Inflammatory macrophage (primary cell): ENCODE measurements at places on chromosomes 5 and 9.

- no peak for DNase-seq
These were observed 512 bp downstream of the GRIN3A start for GRCh38 chr9:101737705-101738565.

- DNase-seq, result no peak
These were observed 317.1 kb upstream of the CCNH start for GRCh38 chr5:87729781-87730180.

- DNase-seq, result no peak
These were observed 174.7 kb downstream of the NR3C1 start for GRCh38 chr5:143228597-143229293.

GRCh38 chr5:10235350-10235749 lies 14.3 kb downstream of the ATPSCKMT start:
- no peak for DNase-seq

DNA sequence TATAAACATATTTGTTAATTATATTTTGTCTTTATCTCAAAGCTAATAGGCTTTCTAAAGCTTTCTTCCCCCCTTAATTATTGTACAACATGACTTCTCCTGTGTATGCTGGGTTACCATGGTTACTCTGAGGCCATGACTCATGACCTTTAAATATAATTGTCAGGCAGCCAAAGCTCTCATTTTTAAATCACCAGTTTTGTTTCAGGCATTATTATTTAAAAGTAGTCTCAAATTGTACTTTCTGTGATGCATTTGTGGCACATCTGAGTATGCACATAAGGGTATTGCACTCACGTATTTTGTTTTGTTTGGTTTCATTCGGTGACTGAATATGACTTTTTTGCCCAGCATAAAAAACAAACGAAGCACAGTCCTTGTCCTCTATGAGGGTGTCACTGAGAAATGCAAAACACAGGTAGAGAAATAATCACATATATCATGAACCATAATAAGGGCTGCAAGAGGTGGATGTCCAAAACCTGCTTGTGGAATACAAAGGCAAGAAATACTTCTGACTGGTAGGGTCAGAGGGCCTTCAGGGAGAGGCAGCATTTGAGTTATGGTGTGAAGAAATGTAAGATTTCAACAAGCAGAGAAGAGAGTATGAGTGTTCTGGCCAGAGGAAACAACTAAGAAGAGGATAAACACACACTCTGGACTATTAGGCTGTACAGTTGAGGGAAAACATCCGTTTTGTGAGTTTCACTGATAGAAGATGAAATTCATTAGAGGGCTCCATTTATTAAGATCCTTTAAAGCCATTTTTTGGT lies 2.1 kb downstream of the CCDC192 start:
- DNase-seq, result peak; percentile 72

GRCh38 chr9:136861874-136862457 lies 4.1 kb downstream of the EDF1 start:
- no peak for DNase-seq

GRCh38 chr9:75930190-75930589 lies 39.7 kb downstream of the PCSK5 start:
- no peak for DNase-seq

- peak; percentile 44 for DNase-seq
These were observed 159.4 kb downstream of the SIL1 start for GRCh38 chr5:139038613-139039305.

DNA sequence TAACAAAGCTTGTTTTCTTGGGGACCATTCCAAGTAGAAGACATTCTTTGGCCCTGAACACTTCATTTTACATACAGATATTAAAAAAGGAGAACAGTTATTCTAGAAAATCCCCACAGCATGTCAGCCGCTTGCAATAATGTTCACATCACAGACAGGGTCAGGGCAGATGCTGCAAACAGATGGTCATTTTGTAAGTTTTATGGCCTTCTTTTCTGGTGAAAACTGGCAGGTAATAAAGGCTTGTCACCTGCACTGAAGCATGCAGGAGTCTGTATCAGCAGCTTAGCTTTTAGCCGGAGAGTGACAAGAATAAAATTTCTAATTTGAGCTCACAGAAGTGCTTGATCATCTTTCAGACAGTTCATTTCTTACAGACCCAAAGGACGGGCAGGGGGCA lies 220.9 kb upstream of the DAP start:
- no peak for DNase-seq

DNA sequence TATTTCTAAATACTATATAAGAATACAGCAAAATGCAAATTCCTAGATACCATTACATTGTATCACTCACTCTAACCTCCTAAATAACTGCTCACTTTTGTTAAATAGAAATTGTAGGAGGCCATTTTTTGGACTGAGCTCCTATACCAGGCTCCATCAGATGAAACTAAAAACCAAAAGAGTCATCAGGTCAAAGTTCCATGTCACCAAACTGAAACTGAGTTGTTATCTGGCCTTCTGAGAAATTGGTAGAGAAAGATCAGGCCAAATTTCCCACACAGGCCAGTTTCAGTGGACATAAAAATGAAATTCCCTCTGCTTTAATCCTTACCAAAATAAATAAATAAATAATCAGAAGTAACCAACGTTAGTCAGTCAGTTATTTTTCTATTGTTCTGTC lies 13.8 kb upstream of the SNX2 start:
- no peak for DNase-seq

DNA sequence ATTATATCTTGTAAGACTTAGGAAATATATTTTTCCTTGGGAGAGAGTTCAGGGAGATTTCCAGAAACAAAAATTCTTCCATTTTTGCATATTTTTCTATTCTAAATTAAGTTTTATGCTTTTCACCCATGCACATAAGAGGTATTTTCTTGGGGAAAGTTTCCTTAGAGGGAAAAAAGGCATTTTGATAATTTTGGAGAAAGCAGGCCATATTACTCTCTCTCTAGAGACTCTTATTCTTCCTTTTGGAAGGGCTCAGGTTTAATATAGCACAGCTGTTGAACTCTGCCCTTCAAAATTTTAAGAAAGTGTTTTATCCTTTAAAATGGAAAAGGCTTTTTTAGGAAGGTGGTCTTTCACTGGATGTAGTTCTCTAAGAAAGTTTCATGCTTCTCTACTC lies 8.0 kb downstream of the NDUFS4 start:
- no peak for DNase-seq

- no peak for DNase-seq
These were observed 438.0 kb upstream of the WWC1 start for GRCh38 chr5:167853421-167853820.

DNA sequence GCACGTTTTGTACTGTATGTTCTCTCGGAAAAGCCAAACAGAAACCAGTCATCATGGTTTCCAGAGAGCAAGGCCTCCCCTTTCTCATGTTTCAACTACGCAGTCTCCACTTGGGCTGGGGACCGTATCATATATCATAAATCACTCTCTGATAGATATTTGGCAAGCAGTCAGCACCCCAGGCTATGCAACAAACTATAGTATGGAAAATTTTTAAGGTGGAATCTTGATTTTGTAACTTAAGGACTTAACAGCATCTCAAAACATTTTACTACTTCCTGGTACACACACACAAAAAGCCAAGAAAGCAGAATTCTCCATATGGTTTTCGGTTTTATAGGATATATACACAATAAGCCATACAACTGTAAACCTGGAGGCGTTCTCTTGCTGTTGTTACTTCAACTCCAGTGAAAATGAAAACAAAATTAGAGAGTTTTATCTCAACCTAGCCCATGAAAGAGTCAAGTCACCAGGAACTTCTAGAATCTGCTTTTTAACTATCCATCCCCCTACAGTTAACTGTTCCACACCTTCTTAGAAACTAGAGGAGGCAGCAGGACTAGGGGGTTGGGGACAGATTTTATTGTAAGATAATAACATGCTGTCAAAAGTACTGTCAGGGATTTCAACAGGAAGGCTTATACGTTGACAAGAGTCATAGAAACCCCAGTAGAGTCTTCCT lies 283.4 kb downstream of the NFIB start:
- DNase-seq, result no peak

- DNase-seq, result no peak
These were observed 69.0 kb upstream of the SLC12A2 start for GRCh38 chr5:128014578-128014977.

DNA sequence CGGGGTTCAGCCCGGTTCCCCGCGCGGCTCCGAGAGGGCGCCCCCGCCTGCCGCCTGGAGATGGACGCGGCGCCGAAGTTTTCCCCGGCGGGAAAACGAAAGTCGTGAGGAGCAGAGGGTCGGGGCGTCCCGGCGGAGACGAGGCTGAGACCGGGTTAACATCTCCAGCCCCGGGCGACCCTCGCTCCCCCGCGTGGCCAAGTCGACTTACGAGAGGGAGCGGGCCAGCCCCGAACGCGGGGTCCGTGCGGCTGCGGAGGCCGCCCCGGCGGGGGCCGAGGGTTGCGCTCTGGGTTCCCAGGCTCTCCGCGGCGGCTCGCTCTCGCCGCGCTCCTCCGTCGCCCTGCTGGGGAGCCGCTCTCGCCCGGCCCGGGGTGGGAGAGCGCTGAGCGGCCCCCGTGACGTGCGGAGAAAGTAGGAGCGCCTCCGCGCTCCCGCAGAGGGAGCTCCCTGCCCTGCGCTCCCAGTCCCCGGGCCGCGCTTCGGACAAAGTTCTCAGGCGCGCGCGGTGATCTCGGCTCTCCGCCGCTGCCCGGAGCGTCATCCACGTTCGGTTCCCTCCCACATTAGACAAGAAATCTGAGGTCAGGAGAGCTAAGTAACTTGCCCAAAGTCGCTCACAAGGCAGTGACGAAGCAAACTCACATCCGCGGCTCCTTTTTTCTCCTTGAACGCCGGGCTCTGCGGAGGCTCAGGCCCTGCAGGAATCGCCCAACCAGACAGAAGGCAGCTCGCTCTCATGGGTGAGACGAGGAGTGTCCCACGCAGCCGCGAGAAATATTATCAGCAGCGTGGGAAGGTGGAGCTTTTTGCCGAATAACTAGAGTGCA lies 1.2 kb upstream of the GCNT4 start:
- DNase-seq, result peak; percentile 68

- DNase-seq, result no peak
These were observed 313.5 kb downstream of the TLR4 start for GRCh38 chr9:118017607-118018122.

DNA sequence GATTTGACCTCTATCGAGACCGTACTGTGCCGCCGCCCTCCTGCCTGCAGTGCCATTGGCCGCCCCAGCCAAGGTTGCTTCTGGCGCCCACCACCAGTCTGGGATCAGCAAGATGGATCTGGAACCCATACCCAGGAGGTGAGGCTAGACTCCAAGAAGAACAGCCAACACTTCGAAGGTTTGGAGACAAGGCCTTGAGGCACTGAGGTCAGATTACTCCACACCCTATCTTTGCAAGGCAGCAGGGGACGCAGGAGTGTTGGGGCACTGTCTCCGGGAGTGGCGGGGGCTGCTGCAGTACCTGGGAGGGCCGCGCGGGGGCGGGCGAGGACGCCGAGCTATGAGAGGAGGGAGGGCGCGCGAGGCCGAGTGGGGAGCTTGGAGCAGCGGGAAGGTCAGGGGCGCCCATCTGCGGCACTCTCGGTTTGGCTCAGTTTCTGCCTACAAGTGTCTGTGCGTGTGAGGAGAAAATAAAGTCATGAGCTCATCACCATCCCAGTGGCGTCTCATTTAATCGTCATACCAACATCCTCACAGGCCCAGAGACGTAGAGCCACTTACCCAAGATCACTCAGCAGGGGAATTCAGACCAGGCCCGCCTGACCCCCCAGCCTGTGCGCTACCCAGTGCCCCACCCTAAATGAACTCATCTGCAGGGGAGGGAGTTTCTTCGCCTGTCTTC lies 20.5 kb upstream of the PSD2 start:
- peak; percentile 84 for DNase-seq

DNA sequence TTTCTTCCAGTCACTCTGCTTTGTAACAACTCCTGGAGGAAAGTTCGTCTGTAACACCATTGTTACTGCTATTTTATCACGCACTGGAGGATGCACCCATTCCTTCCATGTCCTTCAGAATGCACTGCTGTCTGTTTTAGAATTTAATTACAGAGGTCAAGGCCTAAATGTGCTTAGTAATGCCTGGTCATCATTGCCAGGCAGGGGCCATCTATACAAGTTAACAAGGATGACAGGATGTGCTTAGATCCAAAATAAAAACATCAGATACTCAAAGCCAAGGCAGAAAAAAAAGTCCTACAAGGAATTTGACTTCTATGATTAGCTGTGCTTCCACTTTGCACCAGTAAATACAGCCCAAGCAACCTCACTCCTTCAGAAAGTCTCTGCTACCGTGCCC lies 371.4 kb downstream of the SEMA5A start:
- DNase-seq, result no peak

- no peak for DNase-seq
These were observed 28.0 kb upstream of the PLIN2 start for GRCh38 chr9:19155106-19155935.

DNA sequence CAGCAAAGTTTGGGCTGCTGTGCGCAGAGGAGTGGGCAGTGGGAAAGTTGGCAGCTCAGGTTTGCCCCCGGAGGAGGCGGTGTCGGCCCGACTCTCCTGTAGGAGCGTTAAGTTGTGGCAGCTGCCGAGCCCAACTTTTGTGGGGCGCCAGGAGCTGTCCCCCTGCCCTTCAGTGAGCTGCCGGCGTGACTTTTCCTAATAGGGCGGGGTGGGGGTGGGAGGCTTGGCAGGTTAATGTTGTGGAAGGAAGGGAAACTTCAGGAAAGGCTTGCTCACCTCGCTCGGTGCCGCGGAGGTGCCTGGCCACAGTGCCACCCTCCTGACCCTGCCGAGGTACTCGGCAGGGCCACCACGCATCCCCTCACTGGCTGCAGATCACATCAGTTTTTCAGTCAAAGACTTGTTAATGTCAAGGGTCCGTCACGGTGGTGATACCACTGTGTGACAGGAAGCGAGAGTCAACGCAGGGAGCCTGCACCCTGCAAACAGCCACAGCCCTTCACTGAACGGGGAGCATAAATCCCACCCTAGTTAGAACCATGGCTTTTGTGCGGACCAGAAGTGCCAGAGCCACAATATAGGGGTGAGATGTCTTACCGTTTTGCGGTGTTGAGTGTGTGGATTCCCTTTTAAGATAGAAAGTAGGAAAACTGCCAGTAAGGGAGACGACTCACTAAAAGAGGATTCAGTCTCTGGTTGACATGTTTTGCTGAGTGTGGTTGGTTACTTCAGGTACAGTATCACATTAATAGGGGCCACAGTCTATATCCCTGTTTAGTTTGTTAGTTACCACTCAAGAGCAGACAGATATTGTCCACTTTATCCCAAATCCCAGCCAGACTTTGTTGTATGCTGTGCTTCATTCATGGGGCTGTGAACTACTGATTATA lies 796 bp downstream of the LNPEP start:
- DNase-seq, result peak; percentile 15

- DNase-seq, result no peak
These were observed 329.4 kb downstream of the KIF4B start for GRCh38 chr5:155342956-155343355.

GRCh38 chr5:99590806-99591205 lies 662.0 kb upstream of the CHD1 start:
- DNase-seq, result no peak
